SHP77 treated with DMSO at 0.1 percent for 48 hours (cell line): ENCODE measurements at places on chromosomes 2 and 18.

GRCh38 chr2:120026890-120027289, 14.0 kb downstream of the EPB41L5 start:
- no peak for DNase-seq

DNA sequence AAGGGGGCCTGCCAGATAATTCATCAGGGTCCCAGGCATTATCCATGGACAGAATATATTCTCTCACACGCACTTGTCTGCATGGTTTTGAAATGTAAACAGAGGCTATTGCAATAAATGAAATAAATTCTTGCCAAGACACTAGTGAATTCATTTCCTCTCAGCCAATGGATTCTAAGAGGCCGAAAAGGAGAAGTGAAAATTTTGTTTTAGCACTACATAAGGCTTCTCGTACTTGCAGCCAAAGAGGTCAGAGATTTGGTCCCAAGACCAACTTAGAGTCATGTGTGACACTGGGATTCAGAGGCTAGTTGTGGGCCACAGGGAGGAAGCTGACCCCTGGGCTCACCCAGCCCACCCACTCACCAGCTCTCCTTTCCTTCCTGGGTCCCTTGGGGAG, 184.1 kb upstream of the GLI2 start:
- no peak for DNase-seq

GRCh38 chr2:70104231-70105111, 17.2 kb downstream of the PCBP1 start:
- DNase-seq: peak; percentile 35

DNA sequence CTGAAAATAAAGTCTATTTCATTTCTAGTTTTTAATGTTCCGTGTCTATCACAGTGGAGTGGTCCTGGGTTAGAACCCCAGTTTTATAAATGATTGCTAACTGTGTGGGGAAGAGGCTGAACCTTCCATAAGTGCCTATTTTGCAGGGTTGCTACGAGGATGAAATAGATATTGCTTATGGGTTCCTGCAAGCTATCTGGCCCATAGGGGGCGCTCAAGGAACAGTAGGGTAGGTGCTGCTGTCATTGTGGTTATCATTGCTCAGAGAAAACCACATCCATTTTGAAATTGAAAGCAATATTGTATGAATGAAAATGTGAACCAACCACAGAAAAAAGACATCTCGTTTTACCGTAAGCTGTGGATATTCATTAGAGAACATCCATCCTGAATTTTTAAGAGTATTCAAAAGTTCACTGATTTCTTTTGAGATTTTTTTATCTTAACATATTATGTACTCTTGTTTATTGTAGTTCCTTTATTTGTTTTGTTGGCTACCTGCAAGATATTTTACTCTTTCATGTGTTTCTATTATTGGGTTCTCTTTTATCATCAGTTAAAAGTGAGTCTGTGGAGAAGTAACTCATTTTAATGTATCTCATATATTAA, 261.6 kb downstream of the NAPG start:
- peak; percentile 34 for DNase-seq

DNA sequence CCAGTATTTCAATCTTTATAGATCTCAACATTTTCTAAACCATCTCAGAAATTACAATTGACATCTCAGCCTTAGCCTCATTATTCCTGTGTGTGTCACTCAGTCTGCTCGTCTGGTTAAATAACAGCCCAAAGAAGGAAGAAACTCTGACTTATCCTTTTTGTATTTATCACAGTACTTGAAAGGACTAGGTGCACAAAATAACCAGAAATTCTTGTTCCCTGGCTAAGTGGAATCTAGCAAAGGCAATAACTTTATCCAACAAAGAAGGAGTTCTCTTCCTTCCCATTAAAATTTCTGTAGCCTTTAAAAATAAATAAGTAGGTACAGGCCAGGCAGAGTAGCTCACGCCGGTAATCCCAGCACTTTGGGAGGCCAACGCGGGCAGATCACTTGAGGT, 139.9 kb upstream of the PID1 start:
- DNase-seq: no peak
